ENCODE measurements at places on chromosomes 3 and 15.

DNA sequence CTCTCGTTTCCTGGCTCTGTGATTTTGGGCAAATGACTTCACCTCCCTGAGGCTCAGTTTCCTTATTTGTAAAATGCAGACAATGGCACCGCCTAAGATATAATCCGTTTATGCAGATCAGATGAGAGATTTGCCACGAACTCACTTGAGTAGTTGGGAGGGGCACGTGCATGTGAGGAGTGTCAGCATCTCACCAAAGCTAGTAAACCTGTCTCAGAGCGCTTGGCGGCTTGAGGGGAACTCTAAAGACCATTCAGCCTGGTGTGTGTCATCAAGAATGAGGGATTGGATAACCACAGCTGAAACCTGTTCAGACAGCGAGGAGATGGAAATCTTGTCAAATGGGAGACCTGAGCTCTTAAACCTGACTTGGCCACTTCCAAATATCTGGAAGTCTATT lies 48.7 kb downstream of the BDH1 start:
- no peak for DNase-seq

- no peak for DNase-seq
Observed at GRCh38 chr3:55320928-55321327, 166.2 kb downstream of the WNT5A start.

GRCh38 chr15:81126892-81127291 lies 7.2 kb upstream of the CFAP161 start:
- no peak for DNase-seq

DNA sequence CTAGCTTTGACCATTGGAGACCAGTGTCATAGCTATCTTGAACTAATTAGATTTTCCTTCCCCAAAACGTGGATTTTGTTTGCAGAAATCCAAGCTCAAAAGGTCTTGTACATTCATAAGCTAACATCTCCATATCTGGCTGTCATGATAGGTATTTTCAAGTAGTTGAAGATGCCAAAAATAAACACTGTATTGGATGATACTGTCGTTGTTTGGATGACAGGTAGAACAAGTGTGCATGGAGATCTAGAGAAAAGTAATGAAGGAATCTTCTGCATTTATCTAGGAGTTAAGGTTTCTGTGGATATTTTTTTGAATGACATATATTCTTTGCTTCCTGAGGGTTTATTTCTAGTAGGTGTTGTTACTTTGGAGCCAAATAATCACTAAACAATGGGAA lies 1696.1 kb downstream of the SI start:
- DNase-seq = no peak

DNA sequence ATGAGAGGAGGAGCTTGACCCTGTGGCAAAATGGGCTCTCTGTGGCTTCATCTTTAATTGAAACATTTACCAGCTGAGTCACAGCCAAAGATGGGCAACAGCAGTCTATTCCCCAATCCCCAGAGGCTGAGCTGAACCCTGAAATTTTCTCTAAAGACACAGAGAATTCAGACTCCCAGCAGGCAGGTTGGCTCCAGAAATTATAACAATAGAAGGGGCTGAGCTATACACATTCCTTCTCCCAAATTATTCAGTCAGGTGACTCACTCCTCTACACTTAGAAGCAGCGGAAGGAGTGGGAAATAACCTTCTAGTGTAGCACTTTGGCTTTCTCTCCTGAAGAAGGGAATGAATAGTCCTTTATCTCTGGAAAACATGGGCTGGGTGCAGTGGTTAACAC lies 264.3 kb upstream of the ARHGEF26 start:
- DNase-seq = no peak

- no peak for DNase-seq
Observed at GRCh38 chr15:59894835-59895234, 109.3 kb upstream of the FOXB1 start.

DNA sequence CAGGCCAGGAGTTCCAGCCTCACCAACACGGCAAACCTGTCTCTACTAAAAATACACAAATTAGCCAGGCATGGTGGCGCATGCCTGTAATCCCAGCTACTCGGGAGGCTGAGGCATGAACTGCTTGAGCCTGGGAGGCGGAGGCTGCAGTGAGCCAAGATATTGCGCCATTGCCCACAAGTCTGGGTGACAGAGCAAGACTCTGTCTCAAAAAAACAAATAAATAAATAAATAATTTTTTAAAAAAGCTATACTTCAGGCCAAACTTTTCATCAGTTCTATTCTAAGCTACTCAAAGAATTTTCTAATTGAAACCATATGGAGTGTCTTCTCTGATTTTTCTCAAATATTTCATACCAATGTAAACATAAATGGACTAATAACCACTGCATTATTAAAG lies 43.5 kb downstream of the PHC3 start:
- no peak for DNase-seq

DNA sequence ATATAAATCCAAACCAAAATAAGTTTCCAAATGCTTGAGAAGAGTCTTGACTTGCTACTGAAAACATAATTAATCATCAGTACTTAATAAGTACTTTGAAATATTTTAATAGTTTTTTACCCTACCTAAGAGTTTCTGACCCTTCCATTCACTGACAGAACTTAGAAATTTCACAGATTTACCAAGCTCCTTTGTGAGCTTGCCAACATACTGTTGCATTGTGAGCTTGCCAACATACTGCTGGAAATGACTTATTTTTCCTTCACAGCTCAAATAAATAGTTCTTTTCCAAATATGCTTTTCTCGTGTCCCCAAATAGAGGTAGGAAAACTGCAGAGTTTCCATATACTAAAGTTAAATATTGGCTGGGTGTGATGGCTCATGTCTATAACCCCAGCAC lies 9.6 kb upstream of the AADAC start:
- no peak for DNase-seq

- no peak for DNase-seq
Observed at GRCh38 chr3:65720989-65721737, 317.6 kb downstream of the MAGI1 start.

GRCh38 chr15:28917791-28918140 lies 32.0 kb downstream of the APBA2 start:
- no peak for DNase-seq

- DNase-seq = no peak
Observed at GRCh38 chr15:87268675-87269074, 987.9 kb downstream of the NTRK3 start.

GRCh38 chr3:5503136-5503535 lies 315.6 kb downstream of the EDEM1 start:
- DNase-seq = no peak

DNA sequence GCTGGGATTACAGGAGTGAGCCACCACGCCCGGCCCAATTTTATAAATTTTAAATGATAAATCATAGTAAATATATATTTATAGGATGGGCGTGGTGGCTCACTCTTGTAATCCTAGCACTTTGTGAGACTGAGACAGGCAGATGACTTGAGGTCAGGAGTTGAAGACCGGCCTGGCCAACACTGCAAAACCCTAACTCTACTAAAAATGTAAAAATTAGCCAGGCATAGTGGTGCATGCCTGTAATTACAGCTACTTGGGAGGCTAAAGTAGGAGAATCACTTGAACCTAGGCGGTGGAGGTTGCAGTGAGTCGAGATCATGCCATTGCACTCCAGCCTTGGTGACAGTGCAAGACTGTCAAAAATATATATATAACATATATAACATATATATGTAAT lies 26.4 kb downstream of the MFN1 start:
- no peak for DNase-seq

GRCh38 chr3:179565496-179565895 lies 2.8 kb downstream of the ACTL6A start:
- no peak for DNase-seq

DNA sequence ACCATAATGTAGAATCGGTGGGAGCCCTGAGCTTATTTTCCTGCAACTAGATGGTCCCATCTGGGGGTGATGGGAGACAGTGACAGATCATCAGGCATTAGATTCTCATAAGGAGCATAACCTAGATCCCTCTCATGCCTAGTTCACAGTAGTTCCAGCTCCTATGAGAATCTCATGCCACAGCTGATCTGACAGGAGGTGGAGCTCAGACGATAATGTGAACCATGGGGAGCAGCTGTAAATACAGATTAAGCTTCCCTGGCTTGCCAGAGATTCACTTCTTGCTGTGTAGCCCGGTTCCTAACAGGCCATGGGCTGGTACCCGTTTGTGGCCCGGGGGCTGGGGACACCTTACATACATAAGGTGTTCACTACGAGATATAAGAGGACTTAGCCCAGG lies 67.5 kb upstream of the LRRFIP2 start:
- DNase-seq = no peak

GRCh38 chr3:134376786-134377426 lies 2.7 kb upstream of the AMOTL2 start:
- no peak for DNase-seq

DNA sequence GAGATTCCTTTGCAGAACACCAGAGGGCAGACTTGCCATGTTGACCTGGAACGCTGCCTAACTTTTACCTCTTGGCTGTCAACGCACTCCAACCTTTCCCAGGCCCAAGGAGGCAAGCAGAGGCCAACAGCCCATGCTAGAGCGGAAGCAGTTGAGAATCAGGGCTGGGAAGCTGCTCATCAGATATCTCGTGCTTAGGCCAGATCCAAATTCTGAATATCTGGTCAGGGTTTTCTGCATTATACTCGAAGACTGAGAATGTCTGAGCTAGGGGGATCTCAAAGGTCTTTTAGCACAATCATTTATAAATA lies 2.5 kb downstream of the XIRP1 start:
- peak; percentile 45 for DNase-seq

- DNase-seq = no peak
Observed at GRCh38 chr3:113697500-113698090, 1.2 kb upstream of the USF3 start.

DNA sequence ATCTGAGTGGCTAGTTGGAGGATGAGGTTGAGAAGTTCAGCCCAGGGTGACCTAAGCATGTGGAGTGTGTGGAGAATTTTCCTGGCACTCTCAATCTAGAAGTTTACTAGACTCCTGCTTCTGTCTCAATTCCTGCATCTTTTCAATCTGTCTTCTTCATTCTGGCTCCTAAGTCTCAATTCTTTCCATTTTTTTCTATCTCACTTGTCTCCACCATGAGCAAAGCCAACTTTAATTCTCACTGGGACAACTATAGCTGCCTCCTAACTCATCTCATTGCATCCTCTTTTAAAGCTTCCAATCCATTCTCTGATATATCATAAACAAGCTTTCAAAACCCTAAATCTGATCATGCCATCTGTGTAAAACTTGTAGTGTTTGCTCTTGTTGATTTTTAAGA lies 569.3 kb downstream of the NAALADL2 start:
- DNase-seq = no peak
